ENCODE measurements at places on chromosomes 7 and 10.

DNA sequence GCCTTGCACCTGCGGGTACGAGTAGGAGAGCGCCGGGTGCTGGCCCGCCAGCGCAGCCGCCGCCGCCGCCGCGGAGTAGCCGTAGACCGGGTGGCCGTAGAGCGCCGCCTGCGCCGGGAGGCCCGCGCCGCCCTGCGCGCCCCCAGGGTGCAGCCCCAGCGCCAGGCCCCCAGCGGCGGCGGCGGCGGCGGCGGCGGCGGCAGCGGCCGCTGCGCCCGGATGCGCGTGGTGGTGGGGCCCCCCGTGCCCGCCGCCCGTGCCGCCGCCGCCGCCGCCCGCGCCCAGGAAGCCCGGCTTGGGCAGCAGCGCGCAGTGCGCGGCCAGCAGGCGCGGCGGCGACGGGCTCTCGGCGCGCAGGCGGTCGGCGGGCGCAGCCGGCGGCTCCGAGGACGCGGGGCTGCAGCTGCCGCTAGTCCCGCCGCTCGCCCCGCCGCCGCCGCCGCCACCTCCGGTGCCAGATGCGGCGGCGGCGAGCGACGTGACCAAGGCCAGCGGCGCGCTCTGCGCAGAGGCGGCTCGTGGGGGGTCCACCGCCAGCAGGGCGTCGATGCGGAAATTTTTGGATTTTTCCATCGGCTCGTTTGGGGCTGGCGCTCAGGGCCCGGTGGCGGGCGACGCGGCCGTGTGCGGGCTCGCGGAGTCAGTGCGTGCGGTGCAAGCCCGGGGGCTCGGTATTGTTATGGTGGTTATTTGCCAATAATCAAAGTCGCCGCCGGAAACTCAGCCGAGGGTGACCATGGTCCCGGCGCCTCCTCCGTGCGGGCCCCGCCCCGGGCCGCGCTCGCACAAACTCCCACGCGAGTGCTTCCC is 480 bp downstream of the MNX1 start:
- no peak for DNase-seq

DNA sequence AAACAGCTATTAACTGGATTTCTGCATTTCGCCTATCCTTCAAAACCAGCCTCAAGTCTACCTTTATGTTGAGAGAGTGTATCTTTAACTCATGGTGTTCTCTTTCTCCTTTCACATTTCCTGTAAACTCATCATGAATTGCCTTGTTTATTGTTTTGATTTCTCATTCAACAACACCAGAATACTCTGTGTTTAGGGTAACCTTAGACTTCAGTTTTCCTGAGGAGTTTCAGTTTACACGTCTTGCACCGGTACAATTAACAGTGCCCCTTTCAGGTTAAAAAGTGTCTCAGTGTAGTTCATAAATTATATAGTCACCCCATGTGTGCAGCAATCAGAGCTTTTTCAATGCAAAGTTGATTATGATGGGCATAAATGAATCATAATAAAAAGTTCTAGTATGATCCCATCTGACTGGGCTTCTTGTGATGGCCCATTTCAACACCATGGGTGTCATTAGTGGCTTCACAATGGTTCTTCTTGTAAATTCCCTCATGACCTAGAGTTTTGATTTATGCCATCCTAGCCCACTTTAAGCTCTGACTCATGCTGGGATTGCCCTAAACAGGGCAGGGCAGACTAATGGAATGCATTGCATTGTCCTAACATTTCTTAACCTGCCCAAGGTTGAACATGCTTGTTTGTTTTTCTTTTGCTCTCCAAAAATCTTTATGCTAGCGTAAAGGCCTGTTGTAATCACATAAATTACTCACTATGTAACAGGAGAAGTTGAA is 22.0 kb downstream of the ITGB8 start:
- no peak for DNase-seq

DNA sequence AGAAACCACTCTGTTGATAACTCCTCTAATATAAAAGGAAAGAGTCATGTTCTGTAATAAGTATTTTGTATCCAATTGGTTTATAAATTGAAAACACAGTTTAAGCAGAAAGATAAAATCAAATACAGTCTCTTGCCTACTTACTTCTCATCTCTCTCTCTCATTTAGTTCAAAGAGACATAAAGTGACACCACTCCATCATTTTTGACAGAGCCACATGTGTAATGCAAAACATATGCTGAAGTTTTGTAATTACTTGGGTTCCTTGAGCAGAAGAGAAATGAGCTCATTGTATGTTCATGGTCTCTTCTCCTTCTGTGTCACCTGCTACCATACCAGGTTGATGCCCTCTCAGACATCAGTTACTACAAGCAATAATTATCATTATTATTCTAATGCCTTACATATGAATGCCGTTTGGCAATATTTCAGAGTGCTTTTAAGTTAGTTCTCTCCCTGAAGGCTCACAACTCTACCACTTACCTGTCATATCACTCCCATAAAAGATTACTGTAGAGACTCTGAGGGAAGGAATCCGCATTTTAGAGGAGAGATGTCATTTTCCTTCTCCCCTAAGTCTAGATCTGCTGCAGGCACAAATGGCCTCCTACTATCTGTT is 59.9 kb upstream of the SKAP2 start:
- DNase-seq = no peak

DNA sequence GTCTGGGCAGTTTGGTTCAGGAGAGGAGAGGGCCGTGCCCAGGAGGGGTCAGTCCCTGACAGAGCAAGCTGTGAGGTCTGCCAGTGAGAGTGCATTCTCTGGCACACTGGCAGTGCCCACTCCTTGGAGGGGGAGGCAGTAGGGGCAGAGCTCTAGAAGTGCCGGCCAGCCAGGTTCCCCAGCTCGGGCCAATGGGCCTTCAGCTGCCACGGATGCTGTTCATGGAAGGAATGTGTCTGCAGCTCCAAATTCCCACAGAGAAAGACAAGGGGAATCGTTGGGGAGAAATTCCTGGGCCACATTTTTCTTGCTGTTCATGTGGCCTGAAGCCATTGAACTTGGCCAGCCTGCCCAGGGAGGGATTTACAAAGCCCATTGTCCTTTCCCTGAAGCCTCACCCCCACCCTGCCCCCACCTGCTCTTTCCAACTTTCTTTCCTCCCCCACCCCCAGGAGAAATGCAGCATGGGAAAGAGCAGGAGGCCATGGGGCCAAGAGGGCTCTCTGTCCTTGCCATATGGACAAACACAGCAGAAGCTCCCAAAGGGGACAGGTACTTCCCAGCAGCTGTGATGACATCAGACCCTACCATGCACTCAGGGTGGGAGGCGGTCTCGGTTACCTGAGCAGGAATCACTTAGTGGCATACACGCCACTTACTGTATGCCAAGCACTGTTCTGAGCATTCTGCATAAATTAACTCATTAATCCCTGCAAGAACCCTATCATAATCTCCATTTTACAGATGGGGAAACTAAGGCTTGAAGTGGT is 70.7 kb downstream of the ARHGAP22 start:
- DNase-seq = no peak

DNA sequence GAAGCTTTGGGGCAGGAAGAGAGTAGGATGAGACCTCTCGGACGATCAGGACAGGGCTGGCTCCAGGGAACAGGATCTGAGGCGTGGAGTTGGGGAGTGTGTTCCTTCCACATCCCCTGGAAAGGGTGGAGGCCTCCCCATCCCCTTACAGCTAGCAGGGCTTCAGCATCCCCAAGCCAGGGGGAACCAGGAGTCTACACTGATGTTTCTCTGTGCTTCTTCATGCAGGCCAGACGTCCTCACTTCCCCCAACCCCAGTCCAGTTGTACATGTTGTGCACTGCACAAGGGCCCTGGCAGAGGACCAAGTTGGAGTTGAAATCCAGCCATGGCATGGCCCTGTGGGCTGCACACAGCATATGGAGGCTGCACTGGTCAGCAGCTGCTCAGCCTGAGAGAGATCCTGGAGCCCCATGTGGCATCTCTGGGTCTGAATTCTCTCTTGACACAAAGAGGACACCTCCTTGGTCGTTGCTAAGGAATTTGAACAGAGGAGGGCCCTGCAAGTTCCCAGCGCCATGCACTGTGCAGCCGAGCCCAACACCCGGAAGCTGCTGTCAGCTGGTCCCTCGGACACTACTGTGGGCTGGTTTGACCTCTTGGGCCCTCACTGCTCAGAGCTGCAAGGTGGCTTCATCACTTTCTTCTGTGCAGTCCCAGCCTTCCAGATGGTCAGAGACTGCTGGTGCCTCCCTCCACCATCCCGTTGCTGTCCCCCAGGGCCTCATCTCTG is 181.1 kb downstream of the DNAJB6 start:
- DNase-seq = no peak

DNA sequence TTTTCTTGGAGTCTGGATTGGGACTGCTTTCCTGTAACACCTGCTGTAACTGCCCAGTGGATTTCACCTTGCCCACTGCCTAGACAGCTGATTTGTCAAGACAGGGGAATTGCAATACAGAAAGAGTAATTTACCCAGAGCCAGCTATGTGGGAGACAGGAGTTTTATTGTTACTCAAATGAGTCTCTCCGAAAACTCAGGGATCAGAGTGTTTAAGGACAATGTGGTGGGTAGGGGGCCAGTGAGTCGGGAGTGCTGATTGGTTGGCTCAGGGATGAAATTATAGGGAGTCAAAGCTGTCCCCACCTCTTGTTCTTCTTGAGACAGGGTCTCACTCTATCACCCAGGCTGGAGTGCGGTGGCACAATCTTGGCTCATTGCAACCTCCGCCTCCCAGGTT is 25.2 kb upstream of the BNIP3 start:
- no peak for DNase-seq

DNA sequence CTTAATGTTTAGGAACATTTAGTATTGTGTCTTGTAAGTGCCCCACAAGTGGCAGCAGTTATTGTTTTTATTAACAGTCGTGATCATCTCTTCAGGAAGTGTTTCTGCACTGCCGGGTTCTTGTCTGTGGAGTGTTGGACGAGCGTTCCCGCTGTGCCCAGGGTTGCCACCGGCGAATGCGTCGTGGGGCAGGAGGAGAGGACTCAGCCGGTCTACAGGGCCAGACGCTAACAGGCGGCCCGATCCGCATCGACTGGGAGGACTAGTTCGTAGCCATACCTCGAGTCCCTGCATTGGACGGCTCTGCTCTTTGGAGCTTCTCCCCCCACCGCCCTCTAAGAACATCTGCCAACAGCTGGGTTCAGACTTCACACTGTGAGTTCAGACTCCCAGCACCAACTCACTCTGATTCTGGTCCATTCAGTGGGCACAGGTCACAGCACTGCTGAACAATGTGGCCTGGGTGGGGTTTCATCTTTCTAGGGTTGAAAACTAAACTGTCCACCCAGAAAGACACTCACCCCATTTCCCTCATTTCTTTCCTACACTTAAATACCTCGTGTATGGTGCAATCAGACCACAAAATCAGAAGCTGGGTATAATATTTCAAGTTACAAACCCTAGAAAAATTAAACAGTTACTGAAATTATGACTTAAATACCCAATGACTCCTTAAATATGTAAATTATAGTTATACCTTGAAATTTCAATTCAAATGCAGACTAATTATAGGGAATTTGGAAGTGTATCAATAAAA is 22.2 kb downstream of the PLA2G12B start:
- no peak for DNase-seq

GRCh38 chr10:26799342-26799741 is 61.4 kb downstream of the ABI1 start:
- peak; percentile 34 for DNase-seq

GRCh38 chr7:151385626-151386300 is 24.1 kb downstream of the WDR86 start:
- DNase-seq = no peak

GRCh38 chr7:23277359-23277989 is 21.7 kb upstream of the MALSU1 start:
- peak; percentile 57 for DNase-seq

DNA sequence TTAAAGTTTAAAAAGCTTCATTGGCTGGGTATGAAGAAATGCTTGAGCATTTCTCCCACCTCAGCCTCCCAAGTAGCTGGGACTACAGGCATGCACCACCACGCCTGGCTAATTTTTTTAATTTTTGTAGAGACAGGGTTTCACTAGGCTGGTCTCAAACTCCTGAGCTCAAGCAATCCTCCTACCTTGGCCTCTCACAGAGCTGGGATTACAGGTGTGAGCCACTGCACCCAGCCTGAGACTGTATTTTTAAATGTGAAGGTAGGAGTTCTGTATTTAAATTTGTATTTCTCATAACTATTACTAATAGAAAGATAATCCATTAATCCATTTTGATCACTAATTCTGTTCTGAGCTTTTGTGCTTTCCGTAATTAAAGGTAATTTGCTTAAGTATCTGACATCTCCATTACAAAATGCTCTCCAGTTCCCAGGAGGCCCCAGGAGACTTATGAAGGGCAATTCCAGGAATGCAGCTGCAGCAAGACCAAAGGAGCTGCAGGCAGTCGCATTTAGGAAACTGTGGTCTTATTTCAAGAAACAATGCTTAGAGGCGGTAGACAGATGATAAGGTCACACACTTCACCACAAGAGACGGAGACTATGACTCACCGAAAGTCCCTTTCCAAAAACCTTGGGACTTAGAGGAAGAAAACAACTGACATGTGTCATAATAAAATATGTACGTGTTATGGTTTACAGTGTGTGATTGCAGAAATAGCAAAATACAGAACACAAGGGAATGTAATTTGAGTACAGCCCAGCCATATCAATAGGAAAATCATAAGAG is 23.3 kb downstream of the YAE1 start:
- DNase-seq = peak; percentile 86

DNA sequence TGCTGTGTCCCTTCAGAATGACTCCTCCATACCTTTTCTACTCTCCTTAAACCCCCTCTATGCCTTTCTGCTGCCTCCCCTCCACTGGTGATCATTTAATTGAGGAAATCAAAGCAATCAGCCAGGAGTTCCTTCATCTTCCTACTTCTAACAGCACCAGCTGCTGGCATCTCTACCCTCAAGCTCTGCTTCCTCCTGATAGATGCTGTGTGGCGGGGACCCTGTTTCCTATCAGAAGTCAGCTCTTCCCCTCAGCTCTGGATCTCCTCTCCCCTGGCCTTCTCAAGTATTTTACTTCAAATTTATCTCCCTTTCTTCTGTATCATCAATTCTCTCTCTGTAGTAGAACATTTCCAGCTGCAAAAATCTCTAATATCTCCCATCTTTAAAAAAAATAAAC is 183.7 kb downstream of the ELMO1 start:
- no peak for DNase-seq

GRCh38 chr10:15658069-15658702 is 61.5 kb downstream of the ITGA8 start:
- no peak for DNase-seq

DNA sequence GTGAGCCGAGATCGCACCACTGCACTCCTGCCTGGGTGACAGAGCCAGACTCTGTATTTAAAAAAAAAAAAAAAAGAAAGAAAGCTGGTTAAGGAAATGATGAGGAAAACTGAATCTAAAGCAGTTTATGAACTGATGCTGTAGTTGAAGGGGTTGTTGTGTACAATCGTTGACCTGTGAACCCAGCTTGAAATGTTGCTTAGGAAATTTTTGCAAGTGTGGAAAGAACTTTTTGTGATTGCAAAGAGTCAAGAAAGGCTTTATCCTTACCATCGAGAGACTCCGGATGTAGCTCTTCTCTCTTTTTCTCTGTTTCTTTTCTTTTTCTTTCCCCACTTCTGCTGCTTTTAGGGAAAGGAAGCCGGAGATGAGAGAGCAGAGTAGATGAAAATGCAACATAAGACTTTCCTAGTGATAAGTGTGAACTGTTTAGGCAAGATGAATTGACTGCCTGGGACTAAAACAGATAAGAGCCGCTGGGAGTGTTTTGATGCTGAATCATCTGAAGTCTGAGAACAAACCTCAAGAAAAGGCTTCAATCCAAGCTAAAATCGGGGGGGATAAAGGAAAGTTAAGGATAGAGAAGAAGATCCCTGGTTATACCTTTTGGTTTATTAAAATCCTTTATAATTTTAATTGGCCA is 69.0 kb downstream of the TAF3 start:
- DNase-seq = no peak

GRCh38 chr10:121356183-121356582 is 242.1 kb downstream of the FGFR2 start:
- DNase-seq = no peak

- no peak for DNase-seq
Measured at GRCh38 chr10:17028798-17029197, 100.8 kb downstream of the CUBN start.
